ENCODE measurements at places on chromosomes 5 and 9.

DNA sequence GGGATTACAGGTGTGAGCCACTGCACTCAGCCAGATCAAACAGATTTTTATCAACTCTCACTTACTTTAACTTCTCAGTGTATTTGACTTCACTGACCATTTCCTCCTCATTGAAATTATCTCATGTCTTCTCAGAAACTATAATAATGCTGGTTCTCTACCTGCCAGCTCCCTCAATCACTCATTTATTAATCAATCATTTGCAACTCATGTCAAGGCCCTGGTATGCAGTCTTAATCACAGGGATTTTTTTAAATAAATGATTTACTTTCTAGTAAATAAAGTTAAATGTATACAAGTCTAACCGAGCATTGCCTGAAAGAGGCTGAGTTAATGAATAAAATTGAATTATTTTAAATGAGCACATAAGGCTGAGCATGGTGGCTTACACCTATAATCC lies 63.3 kb downstream of the PLPP1 start:
- no peak for DNase-seq

DNA sequence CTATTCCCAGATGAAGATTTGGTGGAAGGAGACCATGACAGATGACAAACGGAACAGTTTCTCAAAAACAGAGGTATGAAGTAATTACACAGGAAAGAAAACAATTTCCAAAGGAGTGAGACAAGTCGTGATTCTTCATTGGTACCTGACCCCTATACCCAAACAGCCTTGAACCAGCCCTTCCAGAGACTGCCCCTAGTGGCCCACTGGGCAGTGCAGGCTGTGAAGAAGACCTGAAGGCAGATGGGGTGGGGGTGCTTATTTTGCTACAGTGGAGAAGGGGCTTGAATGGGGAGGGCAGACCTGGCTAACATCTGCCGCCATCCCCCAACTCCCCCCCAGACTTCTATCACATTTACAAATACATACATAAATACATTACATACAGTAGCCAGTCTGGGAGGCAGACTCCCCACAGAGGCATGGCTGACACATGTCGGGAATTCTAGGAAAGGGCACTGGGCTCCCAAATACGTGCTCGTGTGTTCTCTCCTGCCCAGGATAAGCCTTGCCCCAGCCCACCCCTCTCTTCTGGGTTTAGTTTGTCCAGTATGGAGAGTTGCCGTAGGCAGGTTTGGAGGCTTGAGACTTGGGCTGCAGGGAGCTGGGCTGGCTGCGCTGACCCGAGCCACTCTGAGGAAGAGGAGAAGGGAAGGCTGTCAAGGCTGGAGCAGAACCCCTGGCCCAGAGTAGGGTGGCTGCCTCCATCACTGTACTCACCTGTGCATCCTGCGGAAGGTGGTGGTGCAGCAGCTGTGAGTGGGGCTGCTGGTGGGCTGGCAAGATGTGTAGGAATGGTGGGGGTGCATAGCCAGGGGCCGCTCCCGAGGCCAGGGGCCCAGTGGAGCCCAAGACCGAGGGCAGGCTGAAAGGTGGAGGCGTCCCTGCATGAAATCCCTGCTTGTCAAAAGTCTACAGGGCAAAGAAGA lies 105.3 kb downstream of the UBE2R2 start:
- DNase-seq: no peak

GRCh38 chr5:116371935-116372334 lies 202.7 kb downstream of the SEMA6A start:
- DNase-seq: no peak

DNA sequence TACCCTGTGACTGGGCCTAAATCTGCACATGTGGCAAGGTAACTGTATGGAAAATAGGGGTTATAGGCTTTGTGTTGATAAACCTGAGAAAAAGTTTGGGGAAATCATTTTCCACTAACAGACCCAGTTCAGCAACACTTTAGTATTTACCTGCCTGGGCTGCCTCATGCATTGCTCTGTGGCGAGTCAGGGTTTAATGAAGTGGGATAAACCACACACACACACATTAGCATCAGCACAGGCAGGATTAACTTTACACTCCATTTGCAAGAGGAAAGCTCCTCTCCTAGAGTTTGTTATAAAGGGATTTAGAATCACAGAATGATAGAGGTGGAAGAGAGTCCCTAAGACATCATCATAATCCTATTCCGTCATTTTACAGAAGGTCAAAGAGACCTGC lies 20.0 kb upstream of the ZCCHC7 start:
- no peak for DNase-seq

GRCh38 chr9:127505396-127506116 lies 54.2 kb downstream of the LRSAM1 start:
- DNase-seq: no peak

DNA sequence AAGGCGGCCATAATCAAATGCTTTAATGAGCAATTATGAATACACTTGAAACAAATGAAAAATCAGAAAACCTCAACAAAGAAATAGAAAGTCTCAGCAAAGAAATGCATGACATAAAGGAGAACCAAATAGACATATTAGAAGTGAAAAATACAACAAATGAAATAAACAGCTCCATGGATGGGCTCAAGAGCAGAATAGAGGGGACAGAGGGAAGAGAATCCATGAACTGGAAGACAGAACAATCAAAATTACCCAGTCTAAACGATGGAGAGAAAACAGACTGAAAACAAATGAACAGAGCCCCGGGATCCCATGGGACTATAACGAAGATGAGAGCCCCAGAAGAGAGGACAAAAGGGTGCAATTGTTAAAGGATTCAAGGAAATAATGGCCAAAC lies 6.6 kb upstream of the WWC1 start:
- no peak for DNase-seq

Data from globus pallidus (tissue), 1 donor.